ENCODE measurements at places on chromosomes 5 and 9.

- no peak for DNase-seq
These were observed 422.5 kb downstream of the CDH18 start for GRCh38 chr5:19565466-19565865.

GRCh38 chr9:110579862-110580219 is 300 bp upstream of the SVEP1 start:
- DNase-seq: no peak

DNA sequence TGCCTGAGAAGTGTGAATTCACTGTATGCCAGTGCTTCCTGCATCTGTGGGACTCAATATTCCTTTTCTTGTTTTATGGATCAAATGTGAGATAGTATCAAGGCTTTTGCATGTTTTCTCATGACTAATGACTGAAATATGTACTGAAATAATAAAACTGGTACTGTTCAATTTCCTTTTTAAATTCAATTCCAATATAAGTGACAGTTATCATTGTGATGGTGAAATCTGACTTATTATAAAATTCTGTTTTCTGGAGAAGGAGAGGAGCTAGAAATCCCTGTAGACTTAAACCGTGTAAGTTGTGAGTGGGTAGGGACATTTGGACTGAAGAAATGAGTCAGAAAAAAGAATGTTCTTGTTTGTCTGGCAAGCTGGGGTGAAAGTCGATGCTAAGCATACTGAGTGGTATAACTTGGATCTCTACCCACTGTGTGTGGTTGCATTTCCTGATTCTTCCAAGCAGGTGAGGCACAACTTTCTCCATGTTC is 245.2 kb downstream of the EFNA5 start:
- DNase-seq: no peak

DNA sequence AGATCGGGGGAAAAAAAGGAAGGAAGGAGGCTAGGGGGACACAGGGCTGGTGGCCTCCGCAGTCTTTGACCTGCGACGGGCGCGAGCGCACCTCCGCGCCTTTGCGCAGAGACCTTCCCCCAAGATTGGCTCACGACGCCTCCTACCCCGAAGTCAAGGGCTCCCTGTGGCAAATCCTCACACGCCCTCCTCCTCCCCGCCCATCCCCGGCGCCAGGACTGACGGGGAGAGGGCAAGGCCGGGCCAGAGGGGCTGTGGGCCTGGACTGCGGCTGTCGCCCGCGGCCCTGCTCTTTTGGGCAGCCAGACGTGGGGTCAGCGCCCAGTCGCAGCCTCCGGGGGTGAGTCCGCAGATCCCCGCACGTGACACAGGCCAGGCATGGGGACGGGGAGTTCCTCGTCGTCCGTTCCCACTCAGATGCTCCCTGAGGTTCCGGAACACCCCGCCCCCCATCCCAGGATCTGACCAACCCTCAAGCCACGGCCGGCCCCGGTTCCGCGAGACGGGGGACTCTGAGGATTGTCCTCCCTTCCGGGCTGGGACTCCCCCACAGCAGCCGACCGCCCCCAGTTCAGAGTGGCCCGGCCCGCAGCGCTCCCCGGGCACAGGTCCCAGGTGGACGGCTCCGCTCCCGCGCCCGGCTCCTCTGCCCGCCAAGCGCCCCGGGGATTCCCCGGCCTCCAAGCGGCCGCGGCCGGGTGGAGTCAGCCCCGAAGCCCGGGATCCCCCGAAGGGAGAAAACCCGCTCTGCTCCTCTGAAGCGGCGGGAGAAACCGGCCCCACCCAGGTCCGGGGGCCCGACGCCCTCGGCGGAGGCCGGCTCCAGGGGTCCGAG is 543 bp upstream of the ANKRD33B start:
- DNase-seq: no peak

GRCh38 chr5:126610160-126610559 is 9.4 kb downstream of the PHAX start:
- no peak for DNase-seq

- DNase-seq: no peak
These were observed 4.2 kb upstream of the SEMA4D start for GRCh38 chr9:89502038-89502601.

DNA sequence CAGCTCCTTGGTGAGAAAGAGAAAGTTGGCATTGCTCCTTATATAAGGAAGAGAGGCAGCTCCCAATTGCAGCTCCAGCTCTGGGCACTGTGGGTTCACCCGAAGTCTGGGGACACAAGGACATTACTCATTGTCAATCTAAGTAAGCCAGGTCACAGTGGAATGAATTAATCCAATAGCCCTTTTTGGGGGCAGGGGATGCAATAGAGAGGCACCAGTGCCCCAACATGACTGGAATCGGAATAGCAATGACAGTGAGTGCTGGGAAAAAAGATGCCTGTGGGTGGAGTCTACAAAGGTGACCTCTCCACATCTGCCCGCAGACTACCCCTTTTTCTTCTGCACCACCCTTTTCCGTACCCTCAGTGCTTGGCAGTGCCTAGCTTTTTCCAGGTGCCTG is 11.1 kb upstream of the NEUROG1 start:
- no peak for DNase-seq

GRCh38 chr5:75622564-75622963 is 11.3 kb downstream of the ANKDD1B start:
- DNase-seq: no peak

- no peak for DNase-seq
These were observed 291.9 kb downstream of the EDIL3 start for GRCh38 chr5:84092738-84093137.

DNA sequence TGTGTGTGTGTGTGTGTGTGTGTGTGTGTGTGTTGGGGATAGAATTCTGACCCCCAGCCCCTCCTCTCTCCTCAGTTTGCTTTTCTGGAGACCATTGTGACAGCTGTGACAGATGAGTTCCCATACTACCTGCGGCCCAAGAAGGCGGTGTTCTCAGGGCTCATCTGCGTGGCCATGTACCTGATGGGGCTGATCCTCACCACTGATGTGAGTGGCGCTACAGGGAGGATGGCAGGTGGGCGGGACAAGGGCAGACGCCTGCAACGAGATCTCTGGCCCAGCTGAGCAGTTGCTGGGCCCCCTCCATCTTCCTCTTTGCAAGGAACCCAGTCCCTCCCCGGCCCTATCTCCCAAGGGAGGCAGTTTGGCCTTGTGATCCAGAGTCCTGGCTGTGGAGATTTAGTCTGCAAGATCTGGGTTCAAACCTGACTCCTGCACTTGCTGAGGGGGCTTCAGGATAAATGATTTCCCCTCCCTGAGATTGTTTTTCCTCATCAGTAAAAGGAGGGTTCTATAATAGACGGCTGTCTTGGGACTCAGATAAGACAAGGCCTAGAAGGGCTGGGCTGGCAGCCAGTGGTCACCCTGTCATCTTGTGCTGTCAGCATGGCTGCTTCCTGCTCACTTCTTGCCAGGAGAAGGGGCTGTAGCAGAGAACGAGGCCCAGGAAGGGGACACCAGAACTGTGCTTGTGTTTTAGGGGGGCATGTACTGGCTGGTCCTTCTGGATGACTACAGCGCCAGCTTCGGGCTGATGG is 14.1 kb downstream of the SLC6A7 start:
- DNase-seq: no peak

DNA sequence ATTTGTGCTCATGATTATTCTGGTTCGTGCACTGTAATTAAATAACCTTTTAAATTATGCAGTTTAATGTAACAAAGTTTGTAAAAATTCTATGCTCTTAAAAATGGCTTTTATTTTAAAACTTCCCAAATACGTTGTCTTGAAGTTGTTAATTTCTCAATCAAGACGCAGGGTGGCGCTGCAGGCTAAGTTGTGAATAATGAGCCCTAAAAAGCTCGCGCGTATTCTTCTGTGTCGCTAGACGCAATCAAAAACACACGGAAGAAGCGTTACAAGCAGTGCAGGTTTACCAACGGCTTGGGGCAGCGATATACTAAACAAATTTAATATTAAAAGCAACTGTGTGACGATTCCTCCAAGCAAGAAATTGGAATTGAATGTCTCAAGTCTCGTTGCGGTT is at the start of gene PCDHB4:
PCDHB4 (plus strand) TSS at position 256 of the 400 bp plus-strand sequence. CDS start 181 bp downstream, outside the sequence.
- DNase-seq: no peak

DNA sequence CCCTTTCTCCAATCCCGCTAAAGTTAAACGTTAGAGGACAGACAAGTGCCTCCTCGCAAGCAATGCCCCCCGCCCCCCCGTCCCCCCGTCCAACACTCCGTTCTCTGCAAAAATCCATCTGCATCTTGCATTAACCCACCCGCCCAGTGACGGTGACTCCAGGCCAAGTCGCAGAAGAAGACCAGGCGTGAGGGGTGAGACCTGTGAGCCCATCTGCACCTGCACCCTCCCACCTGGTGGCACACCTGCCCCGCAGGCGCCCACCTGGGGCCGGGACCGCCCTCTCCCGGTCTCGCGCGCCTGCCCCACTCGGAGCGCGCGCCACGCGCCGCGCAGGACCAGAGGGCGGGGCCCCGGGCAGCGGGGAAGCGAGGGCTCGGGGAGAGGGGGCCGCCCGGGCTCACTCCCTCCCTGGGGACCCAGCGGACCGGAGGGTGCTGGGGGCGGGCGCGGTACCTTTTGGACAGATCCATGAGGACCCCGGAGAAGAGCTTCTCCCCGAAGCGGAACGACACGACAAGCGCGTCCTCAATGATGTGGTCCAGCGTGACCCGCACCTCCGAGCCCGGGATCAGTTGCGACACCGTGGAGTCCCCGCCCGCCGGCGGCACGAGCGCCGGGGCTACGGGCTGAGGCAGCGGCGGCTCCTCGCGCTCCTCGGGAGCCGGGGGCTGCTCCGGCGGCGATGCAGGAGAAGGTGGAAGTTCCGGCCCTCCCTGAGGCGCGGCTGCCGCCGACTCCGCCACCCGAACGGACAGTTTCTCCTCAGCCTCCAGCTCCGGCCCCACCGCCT is 705 bp downstream of the PWWP2A start:
- no peak for DNase-seq

- no peak for DNase-seq
These were observed 52.6 kb downstream of the ALDH7A1 start for GRCh38 chr5:126542441-126542840.

DNA sequence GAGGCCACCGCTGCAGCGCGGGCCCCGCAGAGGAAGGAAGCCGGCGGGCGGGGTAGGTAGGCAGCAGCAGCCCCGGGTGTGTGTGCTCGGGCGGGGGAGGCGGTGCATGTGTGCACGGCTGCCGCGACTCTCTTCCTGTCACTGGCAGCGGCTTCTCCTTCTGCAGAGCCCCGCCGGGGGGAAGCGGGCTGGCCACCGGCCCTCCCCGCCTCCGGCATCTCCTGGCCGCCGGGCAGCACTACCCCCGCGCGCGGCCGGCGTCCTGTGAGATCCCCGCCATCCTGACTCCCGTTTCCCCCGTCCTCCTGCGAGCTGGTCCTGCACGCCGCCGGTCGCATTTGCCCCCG is 315 bp downstream of the PIK3R1 start:
- no peak for DNase-seq

- DNase-seq: no peak
These were observed 8.1 kb downstream of the ARPC5L start for GRCh38 chr9:124869986-124870560.

- no peak for DNase-seq
These were observed 116.8 kb upstream of the CNTLN start for GRCh38 chr9:17017931-17018491.

- DNase-seq: no peak
These were observed at the start of gene OMD for GRCh38 chr9:92424340-92424739. Gene OMD (minus strand): TSS chr9:92424471. CDS start chr9:92417558, 6,913 bp downstream.

GRCh38 chr9:33908114-33908513 is 91.2 kb downstream of the UBE2R2 start:
- DNase-seq: no peak

DNA sequence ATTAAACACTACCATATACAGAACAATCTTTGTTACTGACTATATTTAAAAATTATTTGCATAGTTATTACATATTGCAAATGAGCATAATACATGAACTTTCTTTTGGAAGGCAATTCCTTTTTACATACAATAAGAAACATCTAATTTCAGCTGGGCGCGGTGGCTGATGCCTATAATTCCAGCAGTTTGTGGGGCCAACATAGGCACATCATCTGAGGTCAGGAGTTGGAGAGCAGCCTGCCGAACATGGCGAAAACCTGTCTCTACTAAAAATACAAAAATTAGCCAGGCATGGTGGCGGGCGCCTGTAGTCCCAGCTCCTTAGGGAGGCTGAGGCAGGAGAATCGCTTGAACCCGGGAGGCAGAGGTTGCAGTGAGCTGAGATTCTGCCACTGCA is 36.4 kb upstream of the SIMC1 start:
- no peak for DNase-seq

- DNase-seq: no peak
These were observed 300.5 kb upstream of the ATP10B start for GRCh38 chr5:161152415-161152940.

GRCh38 chr5:169803077-169803981 is 166.3 kb downstream of the DOCK2 start:
- no peak for DNase-seq

DNA sequence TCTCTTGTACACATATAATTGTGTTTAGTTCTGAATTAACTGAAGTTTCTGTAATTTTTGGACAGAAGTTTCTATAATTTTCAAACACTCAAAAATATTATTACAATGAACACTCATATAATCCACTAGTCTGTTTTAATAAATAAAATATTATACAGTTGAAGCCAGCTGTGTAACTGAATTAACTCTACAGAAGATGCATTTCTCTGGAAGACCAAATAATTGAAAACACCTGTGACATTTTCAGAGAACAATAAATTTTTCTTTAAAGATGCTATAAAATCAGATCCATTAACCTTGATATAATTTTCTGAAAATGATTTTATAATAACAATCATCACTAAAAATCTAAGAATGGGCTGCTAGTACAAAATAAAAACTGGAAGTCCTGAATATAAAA is 14.7 kb downstream of the NADK2 start:
- DNase-seq: no peak

GRCh38 chr9:115042781-115043509 is 75.0 kb downstream of the TNC start:
- DNase-seq: no peak

GRCh38 chr9:6054280-6055099 is 39.1 kb upstream of the RANBP6 start:
- peak; percentile 61 for DNase-seq

- DNase-seq: no peak
These were observed 25.9 kb downstream of the CCDC171 start for GRCh38 chr9:15578714-15579113.

DNA sequence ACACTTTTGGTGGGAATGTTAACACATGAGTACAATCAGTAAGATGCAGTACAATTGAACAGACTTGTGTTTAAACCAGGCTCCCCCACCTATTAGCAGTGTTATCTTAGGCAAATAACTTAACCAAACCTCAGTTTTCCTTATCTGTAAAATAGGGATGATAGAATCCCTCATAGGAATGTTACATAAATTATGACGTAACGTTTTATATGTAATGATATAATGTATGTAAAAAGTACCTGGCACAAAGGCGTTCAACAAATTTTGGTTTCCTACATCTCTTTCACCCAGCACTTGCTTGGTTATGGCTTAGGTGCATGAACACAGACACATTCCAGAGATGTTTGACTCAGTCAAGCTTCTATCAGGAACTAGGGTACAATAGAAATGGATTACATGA is 26.7 kb upstream of the IL33 start:
- DNase-seq: no peak

Measured in DMS 273 treated with DMSO at 0.1 percent for 48 hours (cell line).